ENCODE measurements at places on chromosomes 7 and 10. TPM values are rescaled to one million over a fixed set of nuclear protein-coding genes. Genes with fewer than 3 reads are reported as not detected.

Gene SEMA4G
- 7.1 TPM for total RNA-seq

Gene ADAM22
- total RNA-seq, result 0.06 TPM

Gene CLCN1
- not detected for total RNA-seq

Gene ADRB1
- total RNA-seq, result 1.2 TPM

All from A549 treated with ZK216348 at 1 μM for 4 hours (cell line).